ENCODE measurements at places on chromosomes 12 and 14. TPM values are rescaled to one million over a fixed set of nuclear protein-coding genes. Genes with fewer than 3 reads are reported as not detected.

GRCh38 chr12:92540782-92541423, 161.9 kb upstream of the PLEKHG7 start:
- no peak for DNase-seq

DNA sequence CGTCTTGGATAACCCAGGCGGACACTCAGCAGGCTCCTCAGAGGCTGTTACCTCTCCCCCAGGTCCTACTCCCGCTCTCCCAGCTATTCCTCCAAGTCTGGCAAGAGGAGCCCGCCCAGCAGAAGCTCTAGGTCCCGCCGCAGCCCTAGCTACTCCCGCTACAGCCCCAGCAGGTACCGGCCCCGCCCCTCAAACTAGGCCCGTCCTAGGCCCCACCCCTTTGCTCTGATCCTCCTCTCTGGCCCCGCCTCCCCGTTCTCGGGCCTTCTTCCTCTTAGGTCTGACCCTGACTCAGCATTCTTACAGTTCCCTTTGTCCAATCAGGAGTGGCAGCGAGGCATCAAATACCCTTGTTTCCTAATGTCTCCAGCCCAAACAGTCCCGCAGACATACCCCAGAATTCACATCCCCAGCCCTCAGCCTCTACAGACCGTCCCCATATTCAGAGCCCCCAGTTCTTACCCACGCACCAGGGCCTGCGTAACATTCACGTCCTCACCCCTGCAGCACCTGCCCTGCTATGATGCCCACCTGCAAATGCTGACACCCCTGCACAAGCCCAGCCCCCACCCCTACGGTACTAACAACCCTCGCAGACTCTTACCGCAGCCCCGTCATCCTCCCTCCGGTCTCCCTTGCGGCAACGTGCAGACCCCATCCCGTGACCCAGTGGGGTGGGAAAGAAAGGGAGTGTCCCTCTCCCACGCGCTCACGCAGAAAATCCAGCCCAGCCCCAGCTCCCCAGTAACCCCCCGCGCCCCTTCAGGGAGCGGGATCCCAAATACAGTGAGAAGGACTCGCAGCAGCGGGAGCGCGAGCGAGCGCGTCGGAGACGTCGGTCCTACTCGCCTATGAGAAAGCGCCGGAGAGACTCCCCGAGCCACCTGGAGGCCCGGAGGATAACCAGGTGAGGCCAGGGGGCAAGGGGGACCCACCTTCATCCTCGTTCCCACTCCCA, 25.0 kb upstream of the HSPB8 start:
- no peak for DNase-seq

GRCh38 chr12:21478756-21479455, 22.5 kb downstream of the RECQL start:
- no peak for DNase-seq

Gene EPYC
- not detected for total RNA-seq

DNA sequence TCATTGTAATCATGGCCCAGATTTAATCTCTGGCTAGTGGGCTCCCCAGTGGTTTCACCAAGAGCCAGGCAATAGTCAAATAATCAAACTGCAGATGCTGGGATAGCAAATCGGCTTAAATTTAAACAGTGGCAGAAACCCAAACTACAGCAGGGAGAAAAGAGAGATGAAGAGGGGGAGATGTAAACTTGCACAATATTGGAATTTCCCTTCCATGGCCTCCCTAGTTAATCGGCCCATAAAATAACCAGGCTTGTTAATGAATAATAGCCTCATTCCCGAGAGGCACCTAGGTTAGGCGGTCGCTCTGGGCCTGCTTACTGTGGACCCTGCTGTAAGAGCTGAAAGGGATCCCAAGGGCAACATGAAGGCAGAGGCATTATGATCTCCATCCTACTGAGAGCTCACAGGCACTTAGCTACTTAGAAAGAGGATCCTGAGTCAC, 116.2 kb downstream of the NUAK1 start:
- no peak for DNase-seq
